ENCODE measurements at places on chromosomes 5 and 9.

- DNase-seq: no peak
Observed at GRCh38 chr5:95853490-95853889, 31.0 kb upstream of the GLRX start.

DNA sequence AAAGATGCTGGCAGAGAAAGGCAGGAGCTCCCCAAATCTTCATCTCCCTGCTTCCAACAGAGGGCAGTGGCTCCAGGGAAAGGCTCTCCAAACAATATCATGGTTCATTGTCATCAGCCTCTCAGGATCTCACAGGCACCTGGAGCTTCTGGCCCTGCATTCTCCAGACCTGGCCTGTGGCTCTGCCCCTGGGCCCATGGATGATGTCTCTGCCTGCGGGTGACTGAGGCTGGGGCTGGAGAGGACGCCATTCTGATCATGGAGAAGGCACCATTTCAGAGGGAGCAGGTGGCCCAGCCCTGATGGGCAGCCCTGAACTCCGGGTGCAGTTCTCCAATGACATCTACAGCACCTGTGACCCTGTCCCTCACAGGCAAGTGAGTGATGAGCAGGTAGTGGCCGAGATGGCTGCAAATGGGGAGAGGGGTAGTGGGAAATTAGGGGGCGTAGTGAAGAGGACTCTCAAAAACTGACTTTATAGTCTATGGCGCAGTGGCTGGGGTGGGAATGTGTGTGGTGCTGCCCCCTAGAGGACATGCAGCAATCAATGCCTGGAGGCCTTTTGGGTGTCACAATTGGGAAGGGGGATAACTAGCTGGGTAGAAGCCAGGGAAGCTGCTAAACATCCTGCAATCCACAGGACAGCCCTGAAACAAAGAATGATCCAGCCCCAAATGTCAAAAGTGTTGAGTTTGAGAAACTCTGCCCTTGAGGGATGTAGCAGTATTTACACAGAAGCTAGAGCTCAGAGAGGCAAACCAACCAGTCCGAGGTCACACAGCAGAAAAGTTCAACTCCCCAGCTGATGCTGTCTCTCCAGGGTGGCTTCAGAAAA lies 3.2 kb downstream of the SH3PXD2B start:
- peak; percentile 13 for DNase-seq

DNA sequence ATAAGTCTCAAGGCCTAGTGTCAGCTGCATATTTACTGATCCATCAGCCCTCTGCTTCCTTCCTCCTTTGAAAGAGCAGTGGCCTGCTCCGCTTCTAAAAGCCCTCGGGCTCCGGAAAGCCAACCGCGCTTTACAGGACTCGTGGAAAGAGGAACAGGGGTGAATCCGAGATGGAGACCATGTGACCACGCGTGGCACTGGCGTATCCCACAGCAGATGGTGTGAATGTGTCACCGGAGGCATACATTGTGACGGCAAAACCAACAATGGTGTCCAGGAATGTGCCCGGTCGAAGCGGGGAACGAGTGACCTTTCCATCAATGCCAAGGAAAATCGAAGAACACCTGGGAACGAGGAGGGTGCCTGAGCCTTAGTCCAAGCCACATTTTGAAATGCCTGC lies 484.6 kb downstream of the SPATA31A7 start:
- no peak for DNase-seq

DNA sequence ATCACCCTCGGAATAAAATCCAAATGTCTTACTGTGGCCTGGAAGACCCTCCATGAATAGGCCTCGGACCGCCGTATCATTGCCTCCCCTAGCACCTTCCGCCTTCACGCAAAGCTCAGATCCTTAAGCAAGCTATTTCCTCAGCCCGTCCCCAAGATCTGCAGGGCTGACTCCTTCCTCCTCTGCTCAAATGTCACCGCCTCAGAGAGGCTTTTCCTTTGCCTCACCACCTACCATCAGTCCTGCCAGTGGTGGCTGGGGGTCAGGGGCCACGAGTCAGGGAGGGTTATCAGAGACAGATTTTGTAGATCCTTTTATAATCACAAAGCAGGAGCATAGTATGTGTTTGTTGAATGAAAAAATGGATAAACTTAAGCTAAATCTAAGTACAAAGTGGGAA lies 74.4 kb upstream of the KIF2A start:
- DNase-seq: no peak

GRCh38 chr5:127665641-127666040 lies 16.8 kb downstream of the CTXN3 start:
- DNase-seq: no peak

DNA sequence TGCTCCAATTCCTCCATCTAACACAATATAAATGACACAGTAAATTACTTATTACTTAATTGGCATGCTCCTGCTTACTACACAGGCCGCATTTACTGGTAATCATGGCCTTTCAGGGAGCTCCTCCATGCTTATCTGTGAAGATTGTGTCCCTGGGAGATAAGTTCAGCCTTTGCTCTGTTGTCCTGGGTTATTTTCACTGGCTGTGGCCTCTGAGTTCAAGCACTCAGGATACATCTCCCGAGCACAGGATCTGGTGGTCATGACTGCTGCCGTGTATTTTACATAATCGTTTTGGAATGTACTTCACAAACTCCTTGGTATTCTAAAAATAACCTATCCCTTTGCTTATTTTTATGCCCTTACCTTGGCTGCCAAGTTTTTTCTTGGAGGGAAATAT lies 215.7 kb downstream of the ICE1 start:
- DNase-seq: no peak

GRCh38 chr5:16484081-16484480 lies 18.5 kb upstream of the ZNF622 start:
- no peak for DNase-seq

DNA sequence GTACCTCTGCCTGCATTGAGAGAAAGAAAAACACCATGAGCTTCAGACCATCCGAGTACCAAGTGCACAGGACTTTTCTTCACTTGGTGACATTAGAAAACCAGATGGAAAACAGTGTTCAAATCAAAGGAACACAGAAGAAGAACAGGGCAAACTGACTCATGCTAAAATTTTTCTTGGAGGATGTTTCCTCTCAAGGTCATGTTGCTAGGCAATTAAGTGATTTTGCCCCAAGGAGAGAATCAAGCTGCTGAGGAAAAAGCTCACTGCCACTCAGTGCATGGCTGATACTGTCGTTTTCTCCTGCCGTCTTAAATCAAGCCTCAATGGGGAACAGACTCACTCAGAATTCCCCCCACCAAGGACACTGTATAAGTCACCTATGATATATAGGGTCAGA lies 57.9 kb upstream of the SIMC1 start:
- no peak for DNase-seq

GRCh38 chr9:34170237-34170991 lies 8.4 kb upstream of the UBAP1 start:
- DNase-seq: no peak

DNA sequence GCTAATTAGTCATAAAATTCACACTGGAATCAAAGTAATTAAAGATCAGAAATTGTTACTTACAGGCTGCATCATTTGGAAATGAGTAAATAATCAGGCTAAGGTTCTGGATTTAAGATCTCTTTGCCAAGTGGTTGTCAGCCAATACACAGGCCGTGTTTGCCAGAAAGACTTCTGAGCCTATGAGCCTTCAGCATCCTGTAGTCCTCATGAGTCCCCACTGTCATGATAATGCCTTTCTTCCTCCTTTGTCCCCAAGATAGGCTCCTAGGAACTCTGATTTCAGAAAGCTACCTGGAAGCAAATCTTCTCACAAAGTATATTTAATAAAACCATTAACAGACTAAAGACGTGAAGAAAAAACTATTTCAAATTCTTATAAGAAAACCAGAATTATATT lies 810.5 kb downstream of the DNAH5 start:
- DNase-seq: no peak

- DNase-seq: no peak
Observed at GRCh38 chr5:120052916-120053828, 410.9 kb upstream of the PRR16 start.

GRCh38 chr5:31107091-31107518 lies 86.4 kb upstream of the CDH6 start:
- DNase-seq: no peak

GRCh38 chr5:23763170-23763569 lies 255.8 kb downstream of the PRDM9 start:
- no peak for DNase-seq

- no peak for DNase-seq
Observed at GRCh38 chr5:110590187-110590586, 136.3 kb downstream of the TMEM232 start.

GRCh38 chr5:111447099-111447498 lies 65.2 kb downstream of the STARD4 start:
- DNase-seq: no peak

DNA sequence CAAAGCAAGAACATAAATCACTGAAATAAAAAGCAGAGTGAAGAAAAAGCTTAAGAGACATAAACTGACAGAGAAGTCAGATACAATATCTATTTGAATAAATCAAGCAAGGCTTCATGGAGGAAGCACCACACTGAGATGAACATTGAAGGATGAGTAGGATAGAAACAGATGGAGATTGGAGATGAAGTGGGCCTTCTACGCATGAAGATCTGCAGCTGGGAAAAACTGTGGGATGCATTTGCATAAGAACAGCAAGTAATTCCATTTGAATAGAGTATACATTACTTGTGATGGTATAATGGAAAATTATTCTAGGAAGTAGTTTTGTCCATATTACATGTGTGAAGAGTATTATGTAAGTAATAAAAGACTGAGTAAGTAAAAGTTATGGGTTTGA lies 16.5 kb downstream of the NMUR2 start:
- no peak for DNase-seq

DNA sequence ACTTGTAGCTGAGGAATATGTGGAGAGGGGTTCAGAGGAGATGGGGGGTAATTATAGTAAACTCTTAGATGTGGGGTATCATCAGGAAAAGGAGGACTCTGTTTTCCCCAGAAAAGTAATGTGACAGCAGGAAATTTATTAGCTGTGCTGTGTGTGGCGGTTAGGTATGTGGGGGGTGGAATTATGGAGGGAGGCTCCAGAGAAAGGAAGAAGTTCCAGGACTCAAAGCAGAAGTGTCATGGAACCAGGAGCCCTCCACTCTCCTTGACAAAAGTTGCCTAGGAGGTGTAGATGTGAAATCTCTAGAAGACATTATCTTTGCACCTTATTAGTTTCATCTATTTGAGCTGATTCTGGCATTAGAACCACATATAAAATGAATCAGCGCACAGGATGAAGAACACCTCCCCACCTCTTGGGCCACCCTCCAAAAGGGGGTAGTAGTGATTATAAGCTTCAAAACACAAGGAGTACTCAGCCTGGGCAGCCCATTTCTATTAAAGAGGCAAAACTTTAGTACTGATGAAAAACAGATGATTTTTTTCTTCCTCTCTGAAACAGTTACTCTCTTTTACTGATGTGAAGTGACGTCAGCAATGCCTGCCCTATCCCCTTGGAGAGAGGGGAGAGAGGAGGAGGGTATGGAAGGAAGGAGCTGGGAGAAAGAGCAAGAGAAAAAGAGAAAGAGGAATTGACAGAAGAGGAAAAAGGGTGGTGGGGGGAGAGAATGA lies 18.2 kb downstream of the NR2F1 start:
- no peak for DNase-seq

GRCh38 chr9:125240649-125240999 lies 519 bp downstream of the HSPA5 start:
- no peak for DNase-seq

DNA sequence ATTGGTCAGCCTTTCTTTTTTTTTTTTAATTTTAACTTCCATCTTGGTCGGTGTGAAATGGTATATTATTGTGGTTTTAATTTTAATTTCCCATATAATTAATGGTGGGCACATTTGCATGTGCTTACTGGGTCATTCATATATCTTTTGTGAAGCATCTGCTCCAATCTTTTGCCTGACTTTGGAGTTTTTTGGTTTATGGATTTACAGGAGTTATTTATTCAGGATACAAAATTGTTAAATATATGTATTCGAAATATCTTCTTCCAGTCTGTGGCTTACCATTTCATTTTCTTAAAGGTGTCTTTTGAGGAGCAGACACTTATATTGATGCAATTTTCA lies 682 bp upstream of the RIGI start:
- DNase-seq: no peak

- no peak for DNase-seq
Observed at GRCh38 chr5:171223927-171224326, 85.1 kb upstream of the TLX3 start.

DNA sequence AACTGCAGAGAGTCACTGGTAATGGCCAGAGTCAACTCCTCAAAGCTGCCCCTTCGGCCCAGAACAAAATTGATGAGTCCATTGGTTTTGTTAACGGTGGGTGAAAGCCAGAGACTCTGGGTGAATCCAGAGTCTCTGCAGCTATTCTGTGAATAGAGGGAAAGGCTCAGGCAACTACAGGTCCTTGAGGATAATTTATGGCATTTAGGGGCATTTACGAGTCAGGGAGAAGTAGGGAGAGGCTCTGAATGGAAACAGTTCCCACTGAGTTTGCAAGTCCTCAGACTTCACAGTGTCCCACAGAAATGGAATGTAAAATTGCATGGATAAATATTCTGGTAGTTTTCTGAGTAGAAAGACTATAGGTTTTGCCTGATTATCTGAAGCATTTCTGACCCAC lies 257.8 kb downstream of the SEC61B start:
- DNase-seq: no peak

DNA sequence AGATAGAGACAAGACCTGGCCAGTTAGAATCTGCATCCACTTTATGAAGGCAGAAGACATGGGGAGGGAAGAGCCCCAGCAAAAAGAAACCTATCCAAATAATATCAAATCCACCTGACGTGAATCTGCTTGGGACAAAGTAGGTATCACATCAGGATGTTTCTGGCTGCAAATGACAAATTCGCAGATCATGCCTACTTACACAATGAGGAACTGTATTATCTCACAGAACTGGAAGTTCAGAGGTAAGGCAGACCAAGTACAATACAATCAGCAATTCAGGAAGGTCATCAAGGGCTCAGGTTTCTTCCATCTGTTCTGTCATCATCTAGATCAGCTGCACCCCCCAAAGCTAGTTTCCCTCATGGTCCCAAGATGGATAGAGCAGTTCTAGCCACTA lies 13.2 kb upstream of the NR4A3 start:
- DNase-seq: no peak

DNA sequence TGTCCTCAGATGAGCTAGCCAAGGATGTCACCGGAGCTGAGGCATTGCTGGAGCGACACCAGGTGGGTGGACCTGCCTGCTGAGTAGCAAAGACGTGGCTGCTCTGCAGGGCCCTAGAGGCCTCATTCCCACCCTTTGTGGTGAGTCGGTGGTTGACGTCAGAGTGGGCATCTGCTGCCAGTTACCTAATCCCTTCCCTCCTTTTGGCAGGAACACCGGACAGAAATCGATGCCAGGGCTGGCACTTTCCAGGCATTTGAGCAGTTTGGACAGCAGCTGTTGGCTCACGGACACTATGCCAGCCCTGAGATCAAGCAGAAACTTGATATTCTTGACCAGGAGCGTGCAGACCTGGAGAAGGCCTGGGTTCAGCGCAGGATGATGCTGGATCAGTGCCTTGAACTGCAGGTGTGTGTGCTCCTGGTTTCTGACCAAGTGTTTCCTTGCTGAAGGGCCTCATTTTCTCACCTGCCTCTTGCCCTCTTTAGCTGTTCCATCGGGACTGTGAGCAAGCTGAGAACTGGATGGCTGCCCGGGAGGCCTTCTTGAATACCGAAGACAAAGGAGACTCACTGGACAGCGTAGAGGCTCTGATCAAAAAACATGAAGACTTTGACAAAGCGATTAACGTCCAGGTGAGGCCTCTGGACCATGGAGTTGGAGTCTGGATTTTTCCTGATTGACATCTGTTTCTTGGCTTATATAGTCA lies 48.9 kb downstream of the DYNC2I2 start:
- no peak for DNase-seq
